GM19239 (cell line): ENCODE measurements at places on chromosomes 2 and 18.

DNA sequence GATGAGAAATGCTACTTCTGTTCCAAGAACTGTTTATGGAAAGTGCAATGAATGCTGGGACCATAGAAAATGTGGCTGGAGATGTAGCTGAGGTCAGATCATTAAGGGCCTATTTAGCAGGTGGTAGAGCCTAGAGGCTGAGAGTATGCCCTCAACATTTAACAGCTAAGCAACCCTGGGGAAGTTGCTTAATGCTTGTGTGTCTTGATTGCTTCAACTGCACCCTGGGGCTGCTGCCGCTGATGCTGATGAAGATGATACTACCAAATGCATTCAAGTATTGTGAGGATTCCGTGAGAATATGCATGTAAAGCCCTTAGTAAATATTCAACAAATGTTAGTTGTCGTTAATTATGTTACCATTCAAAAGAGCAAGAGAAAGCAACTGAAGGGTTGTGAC lies 273.2 kb downstream of the BCL11A start:
- no peak for DNase-seq

- DNase-seq = no peak
Measured at GRCh38 chr18:8856769-8857393, 151.5 kb downstream of the MTCL1 start.

- no peak for DNase-seq
Measured at GRCh38 chr2:119028327-119029174, 86.6 kb downstream of the MARCO start.

DNA sequence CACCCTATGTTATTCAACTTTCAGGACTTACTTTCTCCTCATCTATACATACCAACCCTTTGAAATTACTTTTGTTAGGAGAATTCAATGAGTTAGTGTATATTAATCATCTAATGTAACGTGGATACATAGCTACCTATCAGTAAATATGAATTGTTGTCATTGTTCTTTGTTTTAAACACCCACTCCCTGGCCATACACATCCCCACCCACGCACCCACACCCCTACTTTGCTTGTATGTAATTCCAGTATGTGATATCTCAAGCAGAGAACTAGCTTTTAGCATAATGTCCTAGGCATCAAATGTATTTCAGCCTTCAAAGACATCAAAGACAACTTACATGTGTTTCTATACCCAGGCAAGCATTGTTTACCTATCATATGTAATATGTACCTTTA lies 129.2 kb downstream of the MAP4K4 start:
- DNase-seq = no peak

- DNase-seq = no peak
Measured at GRCh38 chr2:75600461-75601011, 39.8 kb upstream of the EVA1A start.

DNA sequence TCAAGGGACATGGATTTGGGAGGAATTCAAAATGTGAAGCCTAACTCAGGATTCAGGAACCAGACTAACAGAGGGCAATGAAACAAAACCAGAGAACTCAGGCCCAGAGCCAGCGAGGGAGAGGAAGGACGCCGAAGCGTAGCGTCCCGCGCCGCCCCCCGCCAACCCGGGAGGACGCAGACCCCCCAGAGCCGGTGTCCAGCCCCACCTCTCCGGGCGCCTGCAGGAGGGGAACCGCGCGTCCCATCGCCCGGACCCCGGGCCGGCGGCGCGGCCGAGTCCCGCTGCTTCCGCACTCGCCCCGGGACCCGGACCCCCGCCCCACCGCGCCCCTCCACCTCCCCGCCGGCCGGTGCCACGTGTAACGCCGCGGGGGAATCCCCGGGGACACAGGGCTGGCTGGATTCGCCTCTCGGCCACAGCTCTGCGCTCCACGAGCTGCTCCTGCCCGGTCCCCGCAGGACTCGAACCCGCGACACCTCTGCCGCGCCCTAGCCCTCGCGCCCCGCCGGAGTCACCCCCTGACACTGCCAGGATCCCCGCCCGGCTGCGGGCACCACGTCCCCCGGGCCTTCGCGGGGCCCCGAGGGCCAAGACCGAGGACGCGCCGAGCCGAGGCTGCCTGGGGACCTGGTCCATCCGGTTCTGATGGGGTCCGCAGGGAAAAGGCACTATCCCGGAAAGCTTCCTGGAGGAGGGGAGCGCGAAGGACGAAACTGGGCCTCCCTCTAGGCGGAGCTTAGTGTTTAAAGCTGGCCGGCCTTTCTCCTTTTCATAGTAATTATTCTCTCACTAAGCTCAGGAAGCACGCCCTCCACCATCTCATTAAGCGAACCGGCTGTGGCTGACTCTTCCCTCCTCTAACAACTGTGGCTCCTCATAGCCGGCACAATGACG lies 40.4 kb upstream of the FAM124B start:
- DNase-seq = peak; percentile 24

DNA sequence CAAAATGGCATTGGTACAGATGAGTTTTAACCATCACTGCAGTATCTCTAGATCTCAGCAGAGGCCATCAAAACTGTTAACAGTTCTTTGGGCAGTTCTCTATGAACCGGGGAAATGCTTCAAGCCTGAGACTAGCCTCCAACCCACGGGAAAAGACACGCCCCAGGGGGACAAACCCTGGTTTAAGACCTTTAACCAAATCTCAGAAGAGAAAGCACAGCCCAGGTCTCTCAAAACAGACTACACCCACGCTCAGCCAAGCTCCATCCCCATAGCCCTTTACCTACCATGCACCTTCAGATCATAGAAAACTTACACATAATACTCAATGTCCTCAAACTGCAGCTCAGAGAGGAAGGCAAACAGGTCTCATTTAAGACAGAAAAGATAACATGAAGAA lies 78.3 kb downstream of the TMEM163 start:
- DNase-seq = no peak

DNA sequence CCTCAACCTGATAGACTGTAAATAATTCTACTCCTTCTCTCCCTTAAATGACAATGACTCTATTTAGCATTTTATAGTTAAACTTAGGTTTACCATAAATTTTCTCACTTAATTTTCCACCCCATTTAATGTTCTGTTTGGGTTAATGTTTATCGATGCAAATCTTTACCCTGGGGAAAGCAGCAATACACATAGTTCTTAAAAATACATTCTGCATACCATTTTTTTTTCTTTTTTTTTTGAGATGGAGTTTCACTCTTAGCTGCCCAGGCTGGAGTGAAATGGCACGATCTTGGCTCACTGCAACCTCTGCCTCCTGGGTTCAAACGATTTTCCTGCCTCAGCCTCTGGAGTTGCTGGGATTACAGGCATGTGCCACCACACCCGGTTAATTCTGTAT lies 14.0 kb downstream of the STAM2 start:
- no peak for DNase-seq

GRCh38 chr18:34122724-34123334 lies 101.9 kb downstream of the NOL4 start:
- DNase-seq = peak; percentile 2

GRCh38 chr2:74542978-74543377 lies 10.8 kb downstream of the LOXL3 start:
- DNase-seq = no peak

- DNase-seq = no peak
Measured at GRCh38 chr2:101286684-101287083, 21.8 kb downstream of the RNF149 start.

GRCh38 chr18:77373730-77374445 lies 124.2 kb downstream of the GALR1 start:
- DNase-seq = no peak

- DNase-seq = no peak
Measured at GRCh38 chr2:63680455-63680854, 91.7 kb downstream of the MDH1 start.

GRCh38 chr2:140359056-140359771 lies 1579.0 kb upstream of the NXPH2 start:
- no peak for DNase-seq

GRCh38 chr2:133844214-133844892 lies 276.1 kb upstream of the NCKAP5 start:
- DNase-seq = peak; percentile 69

GRCh38 chr2:239752951-239753350 lies 272.2 kb downstream of the NDUFA10 start:
- DNase-seq = no peak
